ENCODE measurements at places on chromosomes 5 and 9. TPM values are rescaled to one million over a fixed set of nuclear protein-coding genes. Genes with fewer than 3 reads are reported as not detected.

The FLT4 gene
- total RNA-seq: 3.3 TPM

The TRMT10B gene
- 10.6 TPM for total RNA-seq

The SPINK7 gene
- total RNA-seq: not detected

The SPOCK1 gene
- total RNA-seq: not detected

The RNF183 gene
- 0.27 TPM for total RNA-seq

The STKLD1 gene
- 0.52 TPM for total RNA-seq

- DNase-seq: no peak
Measured at GRCh38 chr9:86242071-86242470, 17.4 kb downstream of the C9orf153 start.

- no peak for DNase-seq
Measured at GRCh38 chr5:139296198-139296597, 2.7 kb downstream of the MATR3 start.

GRCh38 chr5:40828021-40828631 lies 6.9 kb downstream of the RPL37 start:
- DNase-seq: no peak

GRCh38 chr5:74684900-74685851 lies at the start of gene HEXB:
TSS of gene HEXB (plus strand) at chr5:74685233. CDS start at chr5:74685261, 28 bp downstream.
- DNase-seq: peak; percentile 92

DNA sequence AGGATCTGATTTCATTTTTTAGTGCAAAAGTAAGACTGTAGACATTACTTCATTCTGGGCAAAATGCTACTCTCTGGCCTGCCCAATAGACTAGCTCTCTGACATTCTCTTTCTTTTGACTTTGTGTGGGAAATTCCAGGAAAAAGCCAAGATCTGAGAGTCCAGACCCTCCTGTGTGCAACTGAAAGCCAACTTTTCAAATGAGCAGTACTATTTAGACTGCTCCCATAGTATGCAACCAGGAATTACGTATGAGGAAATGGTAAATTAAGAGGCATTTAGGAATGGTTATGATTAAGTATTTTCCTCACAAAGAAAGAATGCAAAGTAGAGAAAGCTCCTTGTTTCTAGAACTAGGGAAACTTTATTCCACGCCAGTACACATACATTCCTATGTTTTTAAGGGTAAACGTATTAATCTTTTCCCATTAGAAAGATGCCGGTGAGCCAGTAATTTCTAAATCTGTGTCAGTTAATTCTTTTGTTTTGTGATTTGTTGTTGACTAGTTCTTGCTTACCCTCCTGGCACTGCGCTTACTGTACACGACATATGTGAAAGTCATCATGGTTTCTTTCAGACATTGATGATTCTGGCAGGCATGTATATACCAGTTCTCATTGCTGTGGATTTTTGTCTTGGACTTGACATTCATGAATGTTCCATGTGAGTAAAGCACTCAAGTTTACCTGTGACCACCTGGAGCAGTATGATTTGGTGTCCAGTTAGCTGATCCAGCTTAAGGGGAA lies 56.0 kb downstream of the AOPEP start:
- DNase-seq: no peak
